Upper lobe of right lung (tissue), 1 donor: ENCODE measurements at places on chromosomes 7 and 10. TPM values are rescaled to one million over a fixed set of nuclear protein-coding genes. Genes with fewer than 3 reads are reported as not detected.

UBE2D1 gene
- 18.2 TPM for total RNA-seq

TMEM225B gene
- total RNA-seq: 1.0 TPM

GPR37 gene
- 0.96 TPM for total RNA-seq

PARP12 gene
- total RNA-seq: 100 TPM

GPR22 gene
- total RNA-seq: not detected

ASZ1 gene
- not detected for total RNA-seq

GATA3 gene
- total RNA-seq: 3.2 TPM

ABCB1 gene
- total RNA-seq: 7.5 TPM

- no peaks in the 10 kb centered on the region for H3K36me3 ChIP-seq
- no peaks in the 10 kb centered on the region for H3K27me3 ChIP-seq
- H3K4me3 ChIP-seq: no peak overlapping the region
- no peak for DNase-seq
Observed at GRCh38 chr10:52030975-52031374, 283.1 kb upstream of the DKK1 start.

DNA sequence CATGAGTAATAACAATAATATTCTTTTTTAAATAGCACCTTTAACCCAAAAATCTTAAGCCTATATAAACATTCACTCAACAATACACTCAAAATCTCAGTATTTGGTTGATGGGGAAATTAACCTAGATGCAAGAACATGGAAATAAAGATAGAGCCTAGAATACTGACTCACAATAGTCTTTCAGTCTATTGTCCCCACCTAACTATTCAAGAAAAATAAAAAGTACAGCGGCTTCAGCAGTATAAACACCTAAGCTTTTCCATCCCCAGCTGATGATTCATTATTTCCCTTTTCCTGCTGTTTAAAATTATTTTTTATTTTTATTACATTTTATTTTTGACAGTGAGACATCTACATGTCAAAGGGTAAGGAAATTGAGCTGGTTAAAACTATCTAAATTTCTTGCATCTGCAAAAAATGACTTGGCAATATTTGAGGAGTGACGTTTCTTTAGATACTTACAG lies 201.4 kb downstream of the FZD1 start:
- DNase-seq: no peak
- H3K4me1 ChIP-seq: no peaks in the 10 kb centered on the region
- no peak overlapping the region for H3K27ac ChIP-seq
- no peaks in the 10 kb centered on the region for H3K27me3 ChIP-seq
- H3K4me3 ChIP-seq: no peak overlapping the region

GRCh38 chr10:3588346-3588745 lies 196.7 kb downstream of the KLF6 start:
- no peak overlapping the region for H3K27ac ChIP-seq
- H3K36me3 ChIP-seq: no peaks in the 10 kb centered on the region
- H3K4me3 ChIP-seq: no peak overlapping the region
- no peaks in the 10 kb centered on the region for H3K27me3 ChIP-seq

GRCh38 chr7:88358526-88358838 lies 51.8 kb upstream of the STEAP4 start:
- H3K36me3 ChIP-seq: no peaks in the 10 kb centered on the region
- no peak overlapping the region for H3K27ac ChIP-seq
- H3K4me1 ChIP-seq: no peaks in the 10 kb centered on the region
- no peaks in the 10 kb centered on the region for H3K27me3 ChIP-seq
- no peak for DNase-seq

GRCh38 chr10:90837486-90837885 lies 20.4 kb downstream of the HTR7 start:
- H3K36me3 ChIP-seq: no peaks in the 10 kb centered on the region
- H3K27me3 ChIP-seq: no peaks in the 10 kb centered on the region
- no peaks in the 10 kb centered on the region for H3K4me1 ChIP-seq
- no peak overlapping the region for H3K27ac ChIP-seq
- H3K4me3 ChIP-seq: no peak overlapping the region

DNA sequence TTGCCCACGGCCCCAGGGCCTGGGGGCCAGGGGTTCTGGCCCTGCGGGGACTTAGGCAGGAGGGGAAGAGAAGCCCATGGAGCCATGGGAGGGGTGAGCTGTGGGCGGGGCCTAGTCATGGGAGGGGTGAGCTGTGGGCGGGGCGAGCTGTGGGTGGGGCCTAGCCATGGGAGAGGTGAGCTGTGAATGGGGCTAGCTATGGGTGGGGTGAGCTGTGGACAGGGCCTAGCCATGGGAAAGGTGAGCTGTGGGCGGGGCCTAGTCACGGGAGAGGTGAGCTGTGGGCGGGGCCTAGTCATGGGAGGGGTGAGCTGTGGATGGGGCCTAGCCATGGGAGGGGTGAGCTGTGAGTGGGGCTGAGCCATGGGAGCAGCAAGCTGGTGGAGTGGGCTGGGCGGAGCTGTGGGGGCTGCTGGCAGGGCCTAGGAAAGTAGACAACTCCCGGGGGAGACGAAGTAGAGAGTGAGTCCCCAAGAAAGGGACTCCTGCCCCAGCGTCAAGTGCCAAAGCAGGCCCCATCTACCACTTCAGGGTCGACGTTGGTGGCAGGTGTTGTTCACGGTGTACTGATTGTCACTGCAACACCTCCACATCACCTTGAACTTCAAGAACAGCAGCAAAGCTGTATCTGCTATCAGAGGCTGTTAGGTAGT lies 19.2 kb upstream of the TTYH3 start:
- H3K27me3 ChIP-seq: no peaks in the 10 kb centered on the region
- peaks cover 28% of the 10 kb centered on the region for H3K4me1 ChIP-seq
- no peak overlapping the region for H3K27ac ChIP-seq
- H3K4me3 ChIP-seq: no peak overlapping the region
- no peaks in the 10 kb centered on the region for H3K36me3 ChIP-seq

DNA sequence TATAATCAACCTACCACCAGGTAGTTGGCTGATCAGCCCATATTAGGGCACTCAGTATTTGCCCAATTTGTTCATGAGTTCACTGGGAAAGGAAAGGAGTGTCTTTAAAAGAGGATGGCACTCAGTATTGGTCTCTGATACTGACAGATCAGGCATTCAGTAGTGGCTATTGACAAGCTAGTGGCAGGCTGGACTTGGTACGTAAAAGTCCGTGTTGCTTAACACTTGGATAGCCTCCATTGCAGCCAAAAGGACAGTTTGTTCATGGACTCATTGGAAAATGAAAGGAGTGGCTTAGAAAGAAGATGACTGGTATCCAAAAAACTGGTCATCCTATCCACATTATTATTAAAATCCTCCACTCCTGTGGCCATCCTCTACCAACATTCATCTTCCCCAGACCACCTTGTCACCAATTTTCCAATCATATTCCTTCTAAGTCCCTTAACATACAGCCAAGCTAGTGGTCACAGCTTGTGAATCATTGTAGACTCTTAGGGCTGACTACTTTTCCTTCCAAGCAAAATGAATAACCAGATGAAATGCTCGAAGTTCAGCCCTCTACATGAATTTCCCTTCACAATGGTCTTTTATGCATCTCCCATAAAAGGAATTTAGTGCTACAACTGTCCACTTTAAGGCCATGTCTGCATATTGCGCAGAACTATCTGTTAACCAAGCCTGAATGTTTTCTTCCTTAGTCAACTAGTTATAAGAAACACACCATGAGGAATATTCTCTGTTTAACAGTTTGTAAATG lies 78.6 kb upstream of the MAGI2 start:
- H3K27ac ChIP-seq: no peak overlapping the region
- no peak for DNase-seq
- no peaks in the 10 kb centered on the region for H3K36me3 ChIP-seq
- no peaks in the 10 kb centered on the region for H3K4me1 ChIP-seq
- H3K27me3 ChIP-seq: no peaks in the 10 kb centered on the region
- no peak overlapping the region for H3K4me3 ChIP-seq

- H3K4me3 ChIP-seq: peak overlapping the region; percentile 50
- DNase-seq: no peak
- peak overlapping the region; percentile 80 for H3K27ac ChIP-seq
- peaks cover 23% of the 10 kb centered on the region for H3K4me1 ChIP-seq
- H3K27me3 ChIP-seq: no peaks in the 10 kb centered on the region
Observed at GRCh38 chr10:119131512-119132240, 27.8 kb downstream of the DENND10 start.

GRCh38 chr10:25815999-25816768 lies 117.8 kb upstream of the MYO3A start:
- H3K4me3 ChIP-seq: no peak overlapping the region
- no peaks in the 10 kb centered on the region for H3K27me3 ChIP-seq
- DNase-seq: no peak
- H3K27ac ChIP-seq: no peak overlapping the region

DNA sequence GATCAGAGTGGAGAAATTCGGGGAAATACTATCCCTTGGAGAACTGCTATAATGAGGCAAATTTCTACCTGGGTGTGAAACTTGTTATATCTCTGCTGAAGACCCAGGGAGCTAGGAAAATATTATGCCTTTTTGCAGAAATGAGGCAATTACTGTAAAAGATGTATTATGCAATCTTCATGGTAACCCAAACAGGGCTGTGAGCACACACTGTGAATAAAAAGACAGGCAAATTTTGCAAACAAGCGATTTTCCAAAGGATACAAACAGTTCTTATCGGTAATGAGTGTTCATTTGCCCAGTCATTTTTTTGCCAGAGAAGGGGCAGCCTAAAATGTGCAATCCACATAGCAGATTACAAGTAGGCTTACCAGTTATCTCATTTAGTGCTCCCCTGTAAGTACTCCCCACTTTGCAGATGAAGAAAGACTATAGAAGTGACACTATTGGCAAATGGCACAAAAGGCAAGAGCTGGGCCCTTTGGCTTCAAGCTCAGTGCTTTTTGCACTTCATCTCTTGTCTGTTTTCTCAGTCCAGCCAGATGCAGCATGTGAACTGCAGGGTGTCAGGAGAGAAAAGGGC lies 205.8 kb downstream of the HECW1 start:
- H3K4me1 ChIP-seq: no peaks in the 10 kb centered on the region
- H3K4me3 ChIP-seq: no peak overlapping the region
- H3K27ac ChIP-seq: no peak overlapping the region
- no peaks in the 10 kb centered on the region for H3K36me3 ChIP-seq
- no peaks in the 10 kb centered on the region for H3K27me3 ChIP-seq

GRCh38 chr10:30048768-30049517 lies 10.4 kb downstream of the JCAD start:
- peaks cover 17% of the 10 kb centered on the region for H3K36me3 ChIP-seq
- no peaks in the 10 kb centered on the region for H3K27me3 ChIP-seq
- peak overlapping the region; percentile 51 for H3K27ac ChIP-seq
- no peak for DNase-seq

DNA sequence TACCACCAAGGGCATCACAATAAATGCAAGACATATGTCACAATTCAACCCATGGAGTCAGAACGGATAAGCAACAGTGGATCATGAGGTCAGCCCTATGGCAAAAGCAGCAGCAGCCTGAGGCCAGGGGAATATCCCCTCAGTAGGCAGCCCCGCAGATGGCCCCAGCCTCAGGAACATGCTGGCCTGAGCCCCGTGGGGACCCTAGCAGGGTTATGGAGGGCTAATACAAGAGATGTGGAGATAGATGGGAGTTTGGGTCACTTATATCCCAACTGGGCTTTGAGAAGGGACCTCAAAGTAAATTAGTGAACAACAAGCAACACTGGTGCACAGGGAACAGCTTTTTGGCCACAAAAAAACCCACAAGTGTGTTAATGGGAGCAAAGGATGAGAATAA lies 9.1 kb downstream of the TMEM72 start:
- H3K4me3 ChIP-seq: no peak overlapping the region
- no peaks in the 10 kb centered on the region for H3K36me3 ChIP-seq
- H3K4me1 ChIP-seq: no peaks in the 10 kb centered on the region
- no peak overlapping the region for H3K27ac ChIP-seq
- no peaks in the 10 kb centered on the region for H3K27me3 ChIP-seq
- DNase-seq: no peak

DNA sequence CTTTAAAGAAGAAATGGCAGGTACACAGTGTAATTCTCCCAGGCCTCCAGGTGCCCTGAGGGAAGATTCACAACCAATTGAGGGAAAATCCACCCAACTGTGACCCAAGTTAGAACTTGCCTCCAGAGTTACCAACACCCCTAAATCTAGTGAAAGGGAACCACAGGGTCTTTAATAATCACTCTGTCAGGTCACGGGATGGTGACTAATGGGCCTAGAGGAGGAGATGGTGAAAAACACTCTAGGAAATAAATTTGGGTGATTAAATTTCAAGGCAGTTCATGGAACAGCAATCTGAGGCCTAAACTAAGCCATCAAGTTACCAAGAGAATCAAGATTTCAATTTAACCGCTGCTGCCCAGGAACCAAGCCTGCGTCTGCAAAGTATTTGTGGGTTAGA lies 26.7 kb upstream of the SLF2 start:
- no peak overlapping the region for H3K4me3 ChIP-seq
- DNase-seq: no peak
- H3K27ac ChIP-seq: peak overlapping the region; percentile 24
- H3K4me1 ChIP-seq: peaks cover 10% of the 10 kb centered on the region

GRCh38 chr7:1510780-1511154 lies 6.6 kb upstream of the INTS1 start:
- DNase-seq: no peak
- H3K4me3 ChIP-seq: no peak overlapping the region
- no peaks in the 10 kb centered on the region for H3K36me3 ChIP-seq
- no peaks in the 10 kb centered on the region for H3K27me3 ChIP-seq
- peaks cover 4% of the 10 kb centered on the region for H3K4me1 ChIP-seq

- H3K4me3 ChIP-seq: no peak overlapping the region
- peaks cover 41% of the 10 kb centered on the region for H3K4me1 ChIP-seq
- peak overlapping the region; percentile 60 for H3K27ac ChIP-seq
- DNase-seq: no peak
- H3K36me3 ChIP-seq: no peaks in the 10 kb centered on the region
Observed at GRCh38 chr10:35422228-35422627, 85.9 kb downstream of the CCNY start.

GRCh38 chr10:49710966-49711365 lies 31.5 kb downstream of the C10orf53 start:
- no peaks in the 10 kb centered on the region for H3K4me1 ChIP-seq
- no peaks in the 10 kb centered on the region for H3K36me3 ChIP-seq
- H3K27me3 ChIP-seq: no peaks in the 10 kb centered on the region
- no peak for DNase-seq

DNA sequence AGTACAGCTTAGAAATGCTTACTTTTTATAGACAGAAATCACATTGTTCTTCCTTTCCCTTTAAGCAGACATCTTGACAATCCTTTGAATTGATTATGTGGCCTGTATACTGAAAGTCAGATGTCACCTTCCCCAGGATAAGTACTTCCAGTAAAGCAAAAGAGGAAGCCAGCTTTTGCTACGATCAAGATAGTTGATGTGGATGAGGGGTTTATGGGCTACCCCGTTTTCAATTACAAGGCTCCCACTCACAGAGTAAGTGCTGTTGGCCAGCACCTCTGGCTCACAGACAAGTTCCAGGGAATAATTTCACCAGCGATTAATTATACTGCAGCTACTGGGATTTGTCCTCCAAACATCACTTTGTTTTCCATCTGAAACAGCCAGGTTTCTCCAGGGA lies 95.1 kb upstream of the SAMD8 start:
- H3K27me3 ChIP-seq: no peaks in the 10 kb centered on the region
- H3K4me3 ChIP-seq: no peak overlapping the region
- DNase-seq: no peak
- peaks cover 11% of the 10 kb centered on the region for H3K36me3 ChIP-seq
- no peak overlapping the region for H3K27ac ChIP-seq
